NCI-H526 (cell line): ENCODE measurements at places on chromosomes 6 and 20.

- no peak for DNase-seq
Measured at GRCh38 chr6:94272327-94272726, 853.0 kb upstream of the EPHA7 start.

DNA sequence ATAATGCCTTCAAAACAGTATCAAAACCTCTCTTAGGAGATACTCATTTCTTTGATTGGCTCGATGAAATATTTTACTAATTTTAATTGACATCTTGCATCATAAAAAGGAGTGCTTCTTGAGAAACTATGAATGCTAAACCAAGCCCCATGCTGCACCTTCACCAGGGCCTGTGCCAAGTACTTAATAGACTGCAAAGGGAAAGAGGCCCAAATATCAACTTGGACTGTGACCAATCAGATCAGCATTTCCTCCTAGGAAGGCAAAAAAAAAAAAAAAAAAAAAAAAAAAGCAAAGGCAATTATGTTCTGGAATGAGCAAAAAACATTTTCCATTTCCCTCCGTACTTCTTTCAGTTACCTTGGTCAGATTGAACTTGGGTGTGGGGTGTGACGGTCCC is 253.0 kb upstream of the SOX4 start:
- no peak for DNase-seq

DNA sequence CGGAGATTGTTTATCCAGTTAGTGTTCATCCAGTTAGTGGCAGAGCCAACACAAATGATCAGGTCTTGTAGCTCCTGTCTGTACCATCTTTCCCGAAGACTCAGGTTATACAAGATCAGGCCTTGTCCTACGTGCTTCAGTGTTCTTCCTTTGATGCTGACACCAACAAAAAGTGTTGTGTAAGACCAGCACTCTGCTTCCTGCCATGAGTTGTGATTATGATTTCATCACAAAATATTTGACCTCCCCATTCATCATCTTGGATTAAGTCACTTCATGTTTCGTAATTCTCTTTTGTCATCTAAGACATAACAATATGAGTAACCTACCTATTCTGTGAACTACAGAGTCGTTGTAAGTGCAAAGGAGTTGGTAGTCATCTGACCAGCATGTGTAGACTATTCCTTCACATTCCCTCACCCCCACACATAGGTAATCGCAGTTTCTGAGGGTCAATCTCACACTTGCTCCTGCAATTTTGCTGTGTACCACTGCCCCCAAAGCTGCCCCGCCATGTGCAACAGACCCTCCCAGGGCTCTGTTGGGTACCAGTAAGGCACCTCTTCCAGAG is 135.6 kb upstream of the SLC22A23 start:
- no peak for DNase-seq

DNA sequence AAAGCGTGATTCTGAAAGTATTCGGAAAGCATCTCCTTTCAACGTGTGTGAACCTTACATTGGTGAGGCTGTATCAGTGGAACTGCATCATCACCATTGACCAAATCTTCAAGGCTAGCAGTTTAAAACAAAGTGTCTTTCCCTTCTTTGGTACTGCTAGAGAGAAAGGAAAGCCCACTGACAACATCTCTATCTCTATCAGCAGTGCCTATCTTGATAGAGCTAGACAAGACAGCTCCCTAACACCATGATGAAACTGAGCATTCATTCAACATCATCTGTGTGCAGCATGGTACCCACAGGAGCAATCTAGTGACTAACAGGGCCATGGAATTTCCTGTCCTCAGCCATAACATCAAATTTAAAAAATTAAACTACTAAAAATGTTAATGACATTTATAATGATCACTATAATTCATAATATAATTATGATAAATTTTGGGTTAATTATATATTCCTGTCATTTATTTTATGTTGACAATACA is 31.5 kb upstream of the EDN1 start:
- DNase-seq = no peak

DNA sequence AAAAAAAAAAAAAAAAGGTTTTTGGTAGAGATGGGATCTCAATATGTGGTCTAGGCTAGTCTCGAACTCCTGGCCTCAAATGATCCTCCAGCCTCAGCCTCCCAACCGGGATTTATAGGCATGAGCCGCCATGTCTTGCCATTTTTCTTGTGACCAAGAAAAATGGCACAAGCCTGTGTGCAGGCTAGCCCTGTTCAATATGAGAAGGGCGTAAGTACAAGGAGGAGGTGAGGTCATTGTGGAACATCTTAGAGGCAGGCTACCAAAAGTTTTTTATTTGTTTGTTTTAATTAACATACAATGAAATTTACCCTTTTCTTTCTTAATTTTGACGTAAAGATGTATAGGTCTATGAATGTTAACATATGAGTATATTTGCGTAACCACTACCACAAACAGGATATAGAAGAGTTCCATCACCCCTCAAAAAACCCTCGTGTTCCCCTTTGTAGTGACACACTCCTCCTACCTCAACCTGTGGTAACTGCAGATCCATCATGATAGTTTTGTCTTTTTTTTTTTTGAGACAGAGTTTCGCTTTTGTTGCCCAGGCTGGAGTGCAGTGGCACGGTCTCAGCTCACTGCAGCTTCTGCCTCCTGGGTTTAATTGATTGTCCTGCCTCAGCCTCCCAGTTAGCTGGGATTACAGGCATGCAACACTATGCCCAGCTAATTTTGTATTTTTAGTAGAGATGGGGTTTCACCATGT is 28.3 kb upstream of the KIF3B start:
- DNase-seq = no peak
